Fibroblast of lung (primary cell): ENCODE measurements at places on chromosomes 12 and 14. TPM values are rescaled to one million over a fixed set of nuclear protein-coding genes. Genes with fewer than 3 reads are reported as not detected.

The ART4 gene
- total RNA-seq, result not detected in 2 replicates

DNA sequence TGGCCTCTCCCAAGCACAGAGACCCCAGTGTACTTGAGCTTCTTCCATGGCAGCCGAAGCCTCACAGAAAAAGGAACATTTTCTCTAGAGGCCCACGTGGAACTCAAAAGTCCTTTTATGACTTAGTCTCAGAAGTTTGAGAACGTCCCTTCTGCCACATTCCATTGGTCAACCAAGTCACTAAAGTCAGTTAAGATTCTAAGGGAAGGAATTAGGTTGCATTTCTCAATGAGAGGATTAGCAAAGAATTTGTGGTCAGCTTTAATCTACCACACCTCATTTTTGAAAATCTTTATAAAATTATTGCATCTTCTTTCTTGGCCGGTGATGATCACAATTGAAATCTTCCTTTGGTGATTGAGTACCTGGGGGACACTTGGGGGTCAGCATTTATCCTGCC, 279.9 kb upstream of the TBX3 start:
- DNase-seq, result no peak

The PTPRQ gene
- total RNA-seq, result 0.77 and 1.3 TPM in 2 replicates

- no peak for DNase-seq
Measured at GRCh38 chr14:26414926-26415325, 182.9 kb downstream of the NOVA1 start.

The PTCSC3 gene
- not detected in 2 replicates for total RNA-seq

DNA sequence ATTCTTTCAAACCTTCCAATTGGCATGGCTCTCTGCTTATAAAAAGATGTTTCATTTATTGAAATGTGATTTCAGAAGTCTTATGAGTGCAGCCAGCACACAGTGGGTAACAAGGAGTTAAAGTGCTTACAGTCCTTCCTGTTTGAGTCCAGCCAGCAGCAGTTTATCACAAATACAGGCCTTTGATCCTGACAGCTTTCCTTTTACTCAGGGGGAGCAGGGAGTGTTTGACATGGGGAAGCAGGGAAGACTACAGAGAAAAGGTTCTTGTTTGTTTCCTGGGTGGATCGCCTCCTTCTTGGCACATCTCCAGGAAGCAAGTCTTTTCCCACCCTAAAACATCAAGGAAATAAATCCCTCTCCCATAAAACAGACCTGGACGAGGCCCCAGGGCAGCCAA, 216.1 kb downstream of the MSRB3 start:
- no peak for DNase-seq

DNA sequence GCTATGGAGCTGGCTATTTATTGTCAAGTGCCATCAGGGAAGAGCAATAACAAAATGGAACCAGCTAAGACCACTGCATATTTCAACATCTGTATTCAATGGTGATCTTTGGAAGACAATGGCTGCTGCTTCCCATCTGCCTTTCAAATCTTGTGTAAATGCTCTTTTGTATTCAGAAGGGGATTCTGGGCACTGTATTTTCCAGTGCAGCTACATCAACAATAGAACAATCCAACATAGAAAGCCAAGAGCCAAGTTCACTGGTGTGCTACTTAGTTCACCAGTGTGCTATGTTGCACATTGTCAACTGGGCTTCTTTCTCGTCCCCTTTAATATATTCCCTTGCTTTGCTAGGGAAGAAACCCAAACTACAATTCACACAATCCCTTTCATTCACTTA, 128.8 kb upstream of the OR4E1 start:
- no peak for DNase-seq

- peak; percentile 20 for DNase-seq
Measured at GRCh38 chr12:15777355-15778012, 11.7 kb downstream of the EPS8 start.

GRCh38 chr12:99984271-99985128, at the start of gene ANKS1B:
Gene ANKS1B, minus strand, starts transcription at chr12:99984936. Its CDS starts 699 bp downstream, at chr12:99984237.
- peak; percentile 66 for DNase-seq

DNA sequence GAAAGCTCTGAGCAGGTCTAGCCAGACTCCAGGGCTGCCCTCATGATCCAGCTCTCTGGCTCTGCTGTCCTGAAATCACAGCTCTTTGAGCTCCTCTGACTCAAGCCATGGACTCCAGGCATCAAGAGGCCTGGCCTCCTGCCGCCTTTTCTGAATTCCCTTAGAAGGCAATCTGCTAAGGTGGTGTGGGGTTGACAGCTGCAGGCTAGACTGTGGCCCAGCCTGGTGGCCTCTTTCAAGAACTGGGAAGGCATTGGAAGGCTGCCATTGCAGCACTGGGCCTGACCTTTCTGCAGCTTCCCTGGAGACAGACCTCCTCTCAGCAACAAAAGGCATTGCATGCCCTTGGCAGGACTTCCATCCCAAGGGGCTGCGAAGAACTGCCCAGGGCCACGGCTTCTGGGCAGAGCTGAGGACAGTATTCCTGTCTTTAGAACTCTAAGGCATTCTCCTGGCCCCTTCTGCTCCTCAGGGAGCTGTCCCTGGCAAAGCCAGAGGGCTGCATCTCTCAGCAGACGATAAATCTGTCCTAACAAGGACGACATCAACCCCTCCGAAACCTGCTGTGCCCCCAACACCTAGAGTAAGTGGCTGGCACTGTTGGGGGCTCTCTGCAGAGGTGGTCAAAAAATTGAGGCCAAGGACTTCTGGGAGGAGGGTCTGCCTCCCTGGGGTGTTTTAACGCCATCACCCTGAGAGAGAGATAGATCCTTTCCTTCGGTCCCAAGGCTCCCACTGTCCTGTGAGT, 115.6 kb downstream of the RBM19 start:
- DNase-seq, result peak; percentile 65

The ETNK1 gene
- 24.9 and 56.1 TPM in 2 replicates for total RNA-seq

DNA sequence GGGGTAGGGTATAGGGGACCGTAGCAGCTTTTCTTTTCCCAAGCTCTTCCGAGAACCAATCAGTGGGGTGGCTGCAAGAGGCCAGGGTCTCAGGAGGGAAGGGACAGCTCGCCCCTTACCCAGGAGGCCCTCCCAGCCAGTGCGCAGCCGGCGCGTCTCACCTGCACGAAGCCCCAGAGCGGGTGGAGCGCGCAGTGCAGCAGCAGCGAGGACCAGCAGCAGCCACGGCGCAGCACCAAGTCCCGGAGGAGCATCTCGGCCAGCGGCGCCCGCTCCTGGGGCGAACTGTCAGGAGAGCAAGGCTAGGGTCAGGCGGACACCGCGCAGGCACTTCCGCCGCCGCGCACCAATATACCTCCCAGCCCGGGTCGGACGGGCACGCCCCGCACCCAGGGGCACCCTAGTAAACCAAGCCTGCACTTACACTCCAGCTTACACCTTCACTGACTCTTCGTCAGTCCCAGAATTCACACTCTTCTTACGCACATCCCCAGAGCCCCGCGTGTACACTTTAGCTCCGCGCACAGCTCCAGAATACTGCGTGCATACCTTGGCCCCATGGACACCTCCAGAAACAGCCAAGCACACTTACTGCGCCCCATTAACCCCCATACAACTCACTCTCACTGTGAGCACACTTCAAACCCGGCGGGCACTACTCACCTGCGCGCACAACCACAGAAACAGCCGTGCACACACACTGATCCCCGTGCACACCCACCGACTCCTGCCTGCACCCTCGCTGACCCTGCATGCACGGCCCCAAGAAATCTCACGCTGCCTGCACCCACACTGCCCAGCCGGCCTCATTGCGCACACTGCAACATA, 606 bp downstream of the PRIMA1 start:
- DNase-seq, result no peak

GRCh38 chr12:92784797-92785562, 82.2 kb downstream of the PLEKHG7 start:
- peak; percentile 84 for DNase-seq

The ESRRB gene
- total RNA-seq, result not detected in 2 replicates

GRCh38 chr12:92010368-92010767, 135.3 kb downstream of the BTG1 start:
- no peak for DNase-seq

The LRP10 gene
- total RNA-seq, result 71.9 and 95.5 TPM in 2 replicates

The FGD4 gene
- total RNA-seq, result 2.3 and 7.6 TPM in 2 replicates

DNA sequence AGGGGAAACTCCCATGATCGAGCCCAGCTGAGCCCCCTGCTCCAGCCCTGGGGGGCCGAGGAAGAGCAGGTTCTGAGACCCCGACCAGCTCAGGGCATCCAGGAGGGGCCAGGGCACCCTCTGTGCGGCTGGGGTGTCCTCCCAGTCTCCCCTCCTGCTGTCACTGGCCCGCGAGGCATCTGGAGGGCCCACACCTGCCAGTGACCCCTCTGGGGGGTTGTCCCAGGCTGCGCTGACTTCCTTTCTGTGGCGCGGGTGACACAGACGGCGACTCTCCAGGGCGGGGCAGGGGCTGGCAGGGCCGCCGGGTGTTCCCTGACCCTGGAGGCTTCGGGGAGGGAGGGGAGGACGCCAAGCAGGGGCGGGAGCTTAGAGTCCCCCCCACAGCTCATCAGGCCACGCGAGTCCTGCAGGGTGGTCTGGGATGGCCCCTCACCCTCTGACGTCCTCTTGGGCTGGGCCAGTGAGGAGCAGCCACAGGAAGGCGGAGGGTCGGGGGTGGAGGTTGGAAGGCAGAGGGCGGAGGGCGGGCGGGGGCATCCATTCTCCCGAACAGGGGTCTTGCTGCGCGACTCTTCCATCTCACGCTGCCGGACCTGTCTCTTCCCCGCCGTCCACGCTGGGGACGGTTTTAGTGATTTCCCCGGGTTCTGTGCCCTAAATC, 38.6 kb upstream of the FBRSL1 start:
- DNase-seq, result no peak

- no peak for DNase-seq
Measured at GRCh38 chr12:108131657-108132126, 2.6 kb downstream of the WSCD2 start.

DNA sequence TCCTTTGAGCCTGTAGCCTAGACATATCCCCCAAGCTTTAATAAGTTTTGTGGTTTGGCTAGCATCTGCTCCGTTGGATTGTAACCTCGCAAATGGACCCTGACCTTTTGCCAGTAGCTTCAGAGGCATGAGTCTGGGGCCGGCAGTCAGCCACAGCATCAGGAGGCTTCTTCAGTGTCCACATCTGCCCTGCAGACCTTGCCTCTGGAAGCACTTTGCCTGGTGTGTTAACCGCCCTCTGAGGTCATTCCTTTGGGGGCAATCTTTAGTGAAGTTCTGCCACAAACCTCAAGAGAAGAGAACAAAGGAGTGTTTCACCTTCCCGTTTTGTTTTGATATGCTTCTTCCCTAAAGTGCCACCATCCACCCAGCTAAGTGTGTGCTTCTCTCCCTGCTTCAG, 71.4 kb downstream of the GNS start:
- DNase-seq, result peak; percentile 70

The MGST1 gene
- 78.6 and 117 TPM in 2 replicates for total RNA-seq

The PRH1 gene
- total RNA-seq, result 8.7 and 19.2 TPM in 2 replicates

DNA sequence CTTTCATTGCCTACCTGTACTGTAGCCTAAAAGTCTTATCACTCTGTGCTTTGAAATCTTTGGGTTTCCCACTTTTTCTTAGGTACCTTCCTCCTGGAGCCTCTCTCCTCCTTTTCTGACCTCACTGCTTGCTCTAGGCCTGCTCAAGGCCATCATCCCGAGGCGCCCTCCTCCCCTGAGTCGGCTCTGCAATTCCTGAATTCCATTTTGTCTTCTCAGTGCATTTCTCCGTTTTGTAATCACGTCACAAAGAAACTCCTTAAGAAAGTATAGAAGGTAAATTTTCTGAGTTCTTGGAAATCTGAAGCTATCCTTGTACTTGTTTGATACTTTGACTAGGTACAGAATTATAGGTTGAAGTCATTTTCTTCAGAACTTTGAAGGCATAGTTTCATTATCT, 25.2 kb downstream of the ZC3H14 start:
- no peak for DNase-seq

The SRGAP1 gene
- 17.5 and 30.2 TPM in 2 replicates for total RNA-seq

GRCh38 chr12:124525455-124525854, 42.0 kb downstream of the NCOR2 start:
- DNase-seq, result no peak

GRCh38 chr14:68702135-68702534, 90.7 kb downstream of the ZFP36L1 start:
- no peak for DNase-seq

DNA sequence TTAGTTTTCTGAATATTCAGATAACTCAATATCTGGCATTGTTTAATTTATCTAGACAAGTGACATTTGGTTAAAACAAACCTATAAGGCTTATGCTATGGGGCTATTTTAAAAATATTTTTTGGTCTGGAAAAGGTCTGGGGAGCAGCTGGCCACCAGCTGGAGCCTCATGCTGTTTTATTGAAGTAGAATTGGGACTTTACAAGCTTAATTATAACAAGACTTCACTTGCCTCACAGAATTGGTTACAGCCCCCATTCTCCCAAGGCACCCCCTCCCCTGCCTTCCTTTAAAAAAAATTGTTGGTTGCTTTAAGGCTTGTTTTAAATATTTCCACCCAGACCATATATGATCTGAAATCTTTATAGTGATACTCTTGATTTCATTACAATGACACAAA, 453.9 kb downstream of the ADAMTS20 start:
- DNase-seq, result no peak

DNA sequence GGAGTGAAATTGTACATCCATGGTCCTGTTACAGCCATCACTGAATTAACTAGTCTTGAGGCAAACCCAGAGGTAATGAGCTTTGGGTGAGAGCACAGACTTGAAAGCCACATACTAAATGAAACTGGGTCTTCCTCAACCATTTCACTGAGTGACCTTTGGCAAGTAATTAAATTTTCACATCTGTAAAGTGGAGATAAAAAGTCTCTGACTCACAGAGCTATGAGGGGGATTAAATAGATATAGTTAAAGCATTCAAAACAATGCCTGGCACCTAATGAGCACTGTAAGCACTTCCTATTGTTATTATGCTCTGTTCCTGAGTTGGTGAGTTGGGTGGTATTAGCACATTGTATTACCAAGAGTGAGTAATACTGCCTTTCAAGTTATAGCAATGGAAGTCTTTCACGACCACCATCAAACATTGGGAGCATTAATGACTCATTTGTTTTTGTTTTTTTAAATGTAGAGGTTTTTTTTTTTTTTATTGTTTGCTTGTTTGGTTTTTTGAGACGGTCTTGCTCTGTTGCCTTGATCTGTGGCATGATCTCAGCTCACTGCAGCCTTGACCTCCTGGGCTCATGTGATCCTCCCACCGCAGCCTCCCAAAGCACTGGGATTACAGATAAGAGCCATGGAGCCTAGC, 12.5 kb upstream of the STRN3 start:
- DNase-seq, result peak; percentile 17

DNA sequence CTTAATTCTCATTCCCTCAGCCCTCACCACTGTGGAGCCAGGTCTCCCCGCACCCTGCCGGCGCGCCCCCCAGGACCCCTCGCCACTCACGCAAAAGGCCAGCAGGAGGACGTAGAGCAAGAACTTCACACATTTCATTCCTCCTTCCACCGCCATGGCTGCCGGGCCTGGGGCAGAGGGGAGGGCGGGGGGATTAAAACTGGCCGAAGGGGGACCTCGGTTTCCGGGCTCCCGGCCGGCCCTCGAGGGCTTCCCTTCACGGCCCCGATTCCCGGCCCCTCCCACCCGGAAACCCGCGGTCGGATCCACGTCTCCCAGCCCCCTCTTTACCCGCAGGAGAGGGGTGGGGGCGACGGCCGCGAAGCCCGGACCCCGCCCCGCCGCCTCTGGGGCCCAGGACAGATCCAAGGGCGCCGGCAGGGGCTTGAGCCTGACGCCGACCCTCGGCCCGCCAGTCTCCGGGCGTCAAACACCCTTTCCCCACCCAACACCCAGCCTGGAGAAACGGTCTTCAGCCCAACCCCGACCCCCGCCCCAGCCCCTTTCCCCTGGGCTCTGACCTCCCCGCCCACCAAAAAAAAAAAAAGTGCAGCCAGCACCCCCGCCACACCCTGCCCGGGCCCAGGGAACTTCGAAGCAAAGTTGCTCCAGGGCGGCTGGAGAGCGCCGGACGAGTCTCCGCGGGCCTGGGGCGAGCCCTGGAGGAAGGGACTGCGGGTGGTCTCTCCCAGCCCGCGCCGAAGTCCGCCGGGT, 447 bp downstream of the CD63 start:
- DNase-seq, result peak; percentile 70

The FGD6 gene
- 3.3 and 5.6 TPM in 2 replicates for total RNA-seq

The KLHDC1 gene
- 5.4 and 5.8 TPM in 2 replicates for total RNA-seq

The LBHD2 gene
- not detected in 2 replicates for total RNA-seq
